ENCODE measurements at places on chromosomes 3 and 15.

DNA sequence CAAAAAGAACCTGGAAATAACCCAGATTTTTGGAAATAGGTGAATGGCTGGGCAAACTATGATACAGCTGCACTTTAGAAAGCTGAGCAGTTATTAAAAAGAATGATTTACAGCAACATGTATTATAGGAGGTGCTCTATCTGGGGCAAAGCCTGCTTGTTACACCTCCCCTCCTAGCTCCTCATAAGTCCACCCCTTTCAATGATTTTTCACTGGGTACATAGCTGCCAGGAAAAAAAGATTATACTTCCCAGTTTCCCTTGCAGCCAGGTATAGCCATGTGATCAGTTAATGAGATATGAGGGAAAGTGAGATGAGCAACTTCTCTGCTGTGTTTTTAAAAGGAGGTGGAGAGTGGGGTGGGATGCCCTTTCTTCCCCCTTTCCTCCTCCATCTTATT lies 97.7 kb downstream of the CHST2 start:
- DNase-seq, result no peak

- no peak for DNase-seq
These were observed 729.2 kb downstream of the ROBO1 start for GRCh38 chr3:79038636-79039035.

DNA sequence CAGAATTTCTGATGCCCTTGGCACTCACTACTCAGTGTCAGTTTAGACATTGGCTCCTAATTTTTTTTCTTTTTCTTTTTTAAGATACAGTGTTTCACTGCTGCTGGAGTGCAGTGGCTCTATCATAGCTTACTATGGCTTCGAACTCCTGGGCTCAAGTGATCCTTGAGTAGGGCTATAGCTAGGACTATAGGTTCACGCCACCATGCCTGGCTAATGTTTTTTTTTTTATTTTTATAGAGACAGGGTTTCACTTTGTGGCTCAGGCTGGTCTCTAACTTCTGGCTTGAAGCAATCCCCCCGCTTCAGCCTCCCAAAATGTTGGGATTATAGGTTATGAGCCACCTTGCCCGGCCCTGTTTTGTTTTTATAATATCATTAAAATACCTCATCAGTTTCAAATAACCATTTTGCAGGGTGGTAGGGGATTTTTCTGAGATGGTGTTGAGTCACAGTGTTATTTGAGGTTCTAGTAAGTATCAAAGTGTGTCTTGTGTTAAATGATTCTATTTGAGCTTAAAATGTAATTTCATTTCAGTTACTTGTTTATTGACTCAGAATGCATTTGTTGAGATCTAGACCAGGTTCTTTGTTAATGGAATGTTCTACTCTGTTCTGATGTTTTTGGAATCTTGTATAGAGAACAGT lies 7.0 kb downstream of the FNDC3B start:
- no peak for DNase-seq

- no peak for DNase-seq
These were observed 318.9 kb downstream of the BCHE start for GRCh38 chr3:165518346-165518745.

- peak; percentile 73 for DNase-seq
These were observed 16.1 kb upstream of the C15orf61 start for GRCh38 chr15:67504796-67505195.

GRCh38 chr15:62783303-62783957 lies 259.1 kb upstream of the TPM1 start:
- DNase-seq, result peak; percentile 77

DNA sequence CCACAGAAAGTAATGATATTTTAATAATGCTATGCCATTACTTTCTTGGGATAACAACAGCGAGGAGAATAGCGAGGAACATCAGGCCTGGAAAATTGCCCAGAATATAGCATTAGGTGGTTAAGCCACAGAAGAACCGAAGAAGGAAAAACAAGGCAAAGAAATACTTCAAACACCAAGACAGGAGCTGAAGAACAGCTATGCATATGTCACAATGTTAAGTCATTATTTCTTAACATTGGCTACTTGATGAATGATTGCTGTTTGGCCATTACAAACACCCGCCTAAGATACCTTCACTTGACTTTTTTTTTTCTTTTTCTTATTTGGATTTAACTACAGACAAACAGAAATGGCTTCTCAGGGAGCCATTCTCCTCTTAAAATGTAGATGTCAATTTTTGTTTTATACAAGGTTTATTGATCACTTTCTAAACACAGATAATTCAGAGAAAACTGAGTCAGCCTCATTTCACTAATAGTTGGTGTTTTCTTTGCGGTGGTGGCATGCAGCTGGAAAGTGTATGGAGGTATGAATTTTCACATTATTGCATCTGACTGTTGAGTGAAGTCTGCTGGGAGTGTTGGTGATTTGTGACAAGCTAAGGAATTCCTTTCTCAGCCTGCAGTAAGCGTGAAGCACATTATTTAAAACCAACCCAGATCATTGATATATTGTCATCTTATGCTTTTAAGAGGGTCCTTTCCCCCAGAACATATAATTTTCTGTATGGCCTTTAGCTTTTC lies 705.7 kb upstream of the NR2F2 start:
- DNase-seq, result no peak

GRCh38 chr3:169772305-169772896 lies 795 bp upstream of the MYNN start:
- DNase-seq, result peak; percentile 64

GRCh38 chr15:69080295-69081248 lies 66.1 kb downstream of the NOX5 start:
- DNase-seq, result no peak

DNA sequence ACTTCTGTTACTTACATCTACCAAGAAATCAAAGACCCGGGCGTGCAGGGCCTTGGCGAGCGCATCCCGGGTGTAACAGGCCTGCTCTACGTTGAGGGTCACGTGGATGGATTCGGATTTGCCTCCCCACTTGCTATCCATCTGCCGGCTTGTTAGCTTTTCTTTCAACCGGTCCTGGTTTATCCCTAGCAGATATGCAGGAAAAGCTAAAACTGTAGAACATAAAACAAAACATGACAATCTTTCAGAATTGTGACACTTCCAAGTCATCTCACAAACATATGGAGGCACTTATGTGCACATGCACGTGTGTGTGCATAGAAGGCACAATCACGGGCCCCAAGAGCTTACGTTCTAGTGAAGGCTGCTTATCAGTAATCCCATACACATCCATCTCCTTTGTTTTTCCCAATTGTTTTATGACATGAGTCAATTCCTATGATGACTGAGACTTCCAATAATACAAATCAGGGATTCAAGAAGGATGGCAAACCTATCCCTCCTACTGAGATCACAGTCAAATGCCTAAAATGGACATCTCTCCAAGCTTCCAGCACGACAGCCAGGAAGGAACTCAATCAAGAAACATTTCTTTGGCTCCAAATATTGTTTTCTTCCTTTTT lies 11.3 kb downstream of the LDHAL6B start:
- DNase-seq, result no peak

DNA sequence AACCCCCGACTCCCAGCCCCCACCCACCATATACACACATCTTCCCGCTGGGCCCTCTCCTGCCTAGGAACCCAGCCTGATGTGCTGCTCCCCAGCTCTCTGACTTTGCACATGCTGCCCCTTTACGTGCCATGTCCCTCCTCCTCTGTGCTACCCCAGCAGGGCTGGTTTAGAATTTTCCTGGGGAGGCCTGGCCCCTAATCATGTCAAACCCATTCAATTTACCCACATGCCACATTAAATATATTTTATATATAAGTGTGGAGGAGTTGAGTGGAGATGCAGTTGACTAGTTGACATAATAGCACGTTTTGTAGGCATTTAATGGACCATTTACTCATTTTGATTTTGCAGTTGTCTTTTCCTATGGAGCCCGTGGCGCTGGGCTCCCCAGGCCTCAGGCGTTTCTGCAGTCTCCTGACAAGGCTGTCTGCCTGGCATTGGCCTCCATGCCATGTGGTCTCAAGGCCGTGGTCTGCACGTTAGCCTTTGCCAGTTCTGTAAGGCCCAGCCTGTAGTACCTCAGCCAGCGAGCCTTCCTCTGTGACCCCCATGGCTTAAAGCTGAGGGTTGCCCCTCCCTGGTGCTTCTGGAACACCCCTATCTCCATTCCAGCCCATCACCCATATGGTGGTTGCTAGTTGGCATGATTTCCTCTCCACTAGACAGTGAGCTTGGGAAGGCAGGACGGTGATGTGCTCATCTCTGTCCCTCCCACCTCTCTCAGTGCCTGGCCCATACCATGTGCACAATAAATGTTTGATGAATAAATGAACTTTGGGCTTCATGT lies 155.8 kb downstream of the TLE3 start:
- no peak for DNase-seq

DNA sequence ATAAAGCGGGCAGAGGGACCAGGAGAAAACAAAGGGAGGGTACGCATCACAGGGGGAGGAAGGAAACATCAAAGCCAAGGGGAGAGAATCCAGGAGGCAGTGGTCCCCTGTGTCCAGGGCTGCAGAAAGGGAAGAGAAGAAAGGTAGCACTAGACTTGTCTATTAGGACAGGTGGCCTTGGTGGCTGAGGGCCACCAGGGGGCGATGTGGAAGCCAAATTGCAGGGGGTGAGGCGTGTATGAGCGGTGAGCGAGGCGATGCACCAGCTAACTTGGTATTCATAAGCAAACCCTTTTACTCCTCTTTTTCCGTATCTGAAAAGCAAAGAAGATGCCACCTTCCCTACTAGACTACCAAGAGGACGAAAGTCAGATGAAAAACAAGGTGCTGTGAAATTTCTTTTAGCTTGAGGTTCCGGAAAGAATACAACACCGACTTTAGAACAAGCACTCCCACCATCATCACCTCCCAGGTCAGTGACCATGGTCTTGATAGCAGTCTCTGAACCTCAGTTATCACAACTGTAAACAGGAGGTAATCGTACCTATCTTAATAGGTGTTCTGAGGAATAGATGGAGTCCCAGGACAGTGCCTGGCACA lies 654.4 kb upstream of the ADAMTS9 start:
- no peak for DNase-seq

DNA sequence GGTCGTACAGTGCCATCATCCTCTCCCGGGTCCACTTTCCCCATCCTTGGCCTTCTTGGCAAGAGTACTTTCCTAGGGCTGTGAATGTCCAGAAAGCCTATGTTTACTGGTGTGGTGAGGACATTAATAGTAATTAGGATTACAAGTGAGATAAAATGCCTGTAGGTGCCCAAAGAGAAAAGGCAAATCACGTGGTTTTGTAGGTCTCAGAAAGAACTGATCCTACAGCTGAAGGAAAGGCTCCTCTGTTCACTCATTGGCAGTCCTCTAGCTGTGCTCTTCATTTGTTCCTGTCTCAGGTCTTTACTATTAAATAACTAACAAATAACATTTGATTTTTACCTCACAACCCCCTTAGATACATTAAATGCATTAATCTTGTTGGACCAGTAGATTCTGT lies 220.1 kb upstream of the CBLB start:
- DNase-seq, result no peak

DNA sequence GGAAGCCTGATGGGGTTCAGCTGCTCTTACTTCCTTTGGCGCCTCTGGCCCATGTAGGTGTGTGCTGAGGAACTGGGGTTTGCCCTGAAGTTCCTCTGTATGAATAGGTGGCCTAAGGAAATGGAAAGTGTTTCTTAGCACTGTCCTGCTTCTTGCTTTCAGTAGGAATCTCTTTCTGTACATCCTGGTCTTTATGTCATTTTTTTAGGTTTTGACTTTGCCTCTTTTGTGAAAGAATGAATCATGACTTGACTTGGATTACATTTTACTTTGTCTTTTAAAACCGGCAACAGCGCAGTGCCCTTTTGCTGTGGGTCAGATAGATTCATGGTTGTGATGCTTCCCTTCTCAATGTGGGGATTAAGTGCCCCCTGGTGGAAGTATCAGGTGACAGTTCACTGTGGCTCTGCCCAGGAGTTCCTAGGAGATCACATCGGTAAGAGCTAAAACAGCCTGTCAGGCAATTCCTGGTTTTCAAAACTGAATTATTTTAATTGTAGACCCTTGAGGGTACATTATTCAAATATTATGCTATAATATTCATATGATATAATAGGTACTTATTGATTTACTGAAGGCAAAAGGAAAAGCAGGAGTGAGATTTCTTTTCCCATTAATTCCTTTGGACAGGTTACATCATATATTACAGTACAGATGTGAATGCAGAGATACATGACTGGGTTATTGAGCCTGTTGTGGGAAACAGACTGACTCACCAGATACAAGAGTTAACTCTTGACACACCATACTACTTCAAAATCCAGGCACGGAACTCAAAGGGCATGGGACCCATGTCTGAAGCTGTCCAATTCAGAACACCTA lies 95.4 kb downstream of the HCN4 start:
- peak; percentile 53 for DNase-seq

- no peak for DNase-seq
These were observed 14.5 kb upstream of the RNU6-1 start for GRCh38 chr15:67854358-67854757.

DNA sequence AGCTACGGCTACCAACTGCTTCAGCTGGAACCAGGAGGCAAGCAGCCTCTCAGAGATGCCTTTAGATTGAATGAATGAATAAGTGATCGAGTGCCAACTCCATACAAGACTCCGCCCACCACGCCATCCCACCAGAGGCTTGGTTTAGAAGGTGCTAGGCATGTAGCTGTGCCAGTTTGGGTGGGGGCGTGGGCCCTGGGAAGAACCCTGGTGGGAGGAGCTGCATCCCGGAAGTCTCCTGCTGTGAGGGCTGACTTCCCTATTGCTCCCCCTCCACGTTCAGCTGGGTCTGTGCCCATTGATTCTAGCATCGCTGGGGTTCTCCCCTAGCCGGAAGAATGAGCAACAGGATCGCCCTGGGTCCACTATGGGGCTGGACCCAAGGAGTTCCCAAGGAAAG lies 20.9 kb downstream of the LINGO1 start:
- no peak for DNase-seq

DNA sequence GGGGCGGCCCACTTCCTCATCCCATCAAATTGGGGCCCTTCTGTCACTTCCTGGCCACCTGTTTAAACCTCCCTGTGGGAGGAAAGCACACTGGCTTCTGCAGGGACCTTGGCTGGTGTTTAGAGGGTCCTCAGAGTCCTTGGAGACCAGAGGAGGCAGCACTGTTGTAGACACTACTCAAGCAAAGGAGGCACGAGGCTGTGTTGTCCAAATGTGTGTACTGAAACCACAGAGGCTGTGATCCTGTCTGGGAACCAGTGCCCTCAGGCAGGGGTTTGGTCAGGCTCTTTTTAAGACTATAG lies 12.4 kb upstream of the SEC13 start:
- DNase-seq, result no peak
